Stimulated activated CD4-positive, alpha-beta T cell treated with anti-CD3 and anti-CD28 coated beads, TNF-alpha, amount 100 ng/mL, for 1 hour (primary cell): ENCODE measurements at places on chromosomes 11 and 22.

DNA sequence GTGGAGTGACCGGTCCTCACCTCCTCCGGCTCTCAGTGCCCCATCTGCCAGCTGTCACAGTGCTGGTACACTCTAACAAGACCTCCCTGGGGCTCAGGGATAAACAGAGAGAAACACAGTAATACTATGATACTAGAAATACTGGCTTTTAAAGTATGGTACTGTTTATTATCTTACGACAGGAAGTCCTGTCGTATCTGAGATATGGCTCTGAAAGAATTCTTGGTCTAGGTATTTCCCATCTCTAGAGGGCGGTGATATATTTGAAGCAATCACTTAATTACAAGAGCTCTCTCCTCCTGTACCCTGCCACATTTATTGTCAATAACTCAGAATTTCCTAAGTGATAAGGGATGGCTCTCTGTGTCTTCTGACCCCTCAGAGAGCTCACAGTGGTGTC is 119.1 kb downstream of the RRM1 start:
- DNase-seq = no peak

- peak; percentile 34 for DNase-seq
Observed at GRCh38 chr11:64331569-64332371, 8.2 kb upstream of the CCDC88B start.

DNA sequence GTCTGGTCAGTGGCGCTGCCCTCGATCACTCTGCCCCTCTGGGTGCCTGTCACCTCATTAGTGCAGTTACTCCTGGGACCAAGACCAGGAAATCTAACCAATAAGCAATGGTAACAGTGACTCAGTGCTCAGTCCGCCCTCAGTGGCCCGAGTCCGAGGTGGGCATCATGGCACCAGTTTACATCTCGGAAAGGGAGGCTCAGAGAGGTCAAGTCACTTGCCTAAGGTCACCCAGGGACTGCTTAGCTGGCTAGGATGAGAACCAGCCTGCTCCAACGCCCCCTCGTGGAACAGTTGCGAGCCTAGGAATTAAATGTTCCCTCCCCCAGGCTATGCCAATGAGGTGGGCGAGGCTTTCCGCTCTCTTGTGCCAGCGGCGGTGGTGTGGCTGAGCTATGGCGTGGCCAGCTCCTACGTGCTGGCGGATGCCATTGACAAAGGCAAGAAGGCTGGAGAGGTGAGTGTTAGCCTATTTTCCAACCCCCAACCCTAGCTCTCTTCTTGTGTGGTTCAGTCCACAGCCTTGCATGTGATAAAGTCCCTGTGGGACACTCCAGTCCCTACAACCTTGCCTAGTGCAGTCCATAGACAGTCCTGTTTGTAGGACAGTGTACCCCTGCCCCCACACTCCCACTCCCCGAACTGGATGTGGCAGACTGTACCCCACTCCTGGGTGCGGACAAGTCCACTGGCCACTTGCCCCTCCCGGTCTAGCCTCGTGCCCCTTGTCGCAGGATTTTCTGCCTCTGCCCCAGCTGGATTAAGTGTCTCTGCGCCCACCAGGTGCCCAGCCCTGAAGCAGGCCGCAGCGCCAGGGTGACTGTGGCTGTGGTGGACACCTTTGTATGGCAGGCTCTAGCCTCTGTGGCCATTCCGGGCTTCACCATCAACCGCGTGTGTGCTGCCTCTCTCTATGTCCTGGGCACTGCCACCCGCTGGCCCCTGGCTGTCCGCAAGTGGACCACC is 1.1 kb downstream of the MTFP1 start:
- DNase-seq = peak; percentile 62

DNA sequence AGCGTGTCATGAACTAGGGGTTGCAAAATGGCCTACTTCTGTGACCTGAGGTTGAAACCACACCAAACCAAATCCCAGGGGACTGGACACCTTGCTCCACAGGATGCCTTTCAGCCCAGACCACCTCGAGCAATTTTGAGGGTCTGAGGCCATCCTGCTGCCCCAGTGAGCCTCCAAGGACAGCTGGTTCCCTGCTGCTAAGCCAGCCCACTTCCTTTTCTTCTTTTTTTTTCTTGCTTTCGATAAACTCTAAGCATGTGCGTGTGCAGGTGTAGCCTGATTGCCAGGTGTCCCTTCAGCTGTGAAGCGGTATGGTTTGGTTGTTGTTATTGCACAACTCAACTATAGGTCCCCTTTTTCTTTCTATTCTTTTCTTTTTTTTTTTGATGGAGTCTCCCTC is 2.7 kb downstream of the CRYBB1 start:
- DNase-seq = no peak

GRCh38 chr11:93611836-93612677 is 49.4 kb upstream of the CEP295 start:
- DNase-seq = no peak

GRCh38 chr11:72069787-72070251 is 10.5 kb downstream of the NUMA1 start:
- no peak for DNase-seq

DNA sequence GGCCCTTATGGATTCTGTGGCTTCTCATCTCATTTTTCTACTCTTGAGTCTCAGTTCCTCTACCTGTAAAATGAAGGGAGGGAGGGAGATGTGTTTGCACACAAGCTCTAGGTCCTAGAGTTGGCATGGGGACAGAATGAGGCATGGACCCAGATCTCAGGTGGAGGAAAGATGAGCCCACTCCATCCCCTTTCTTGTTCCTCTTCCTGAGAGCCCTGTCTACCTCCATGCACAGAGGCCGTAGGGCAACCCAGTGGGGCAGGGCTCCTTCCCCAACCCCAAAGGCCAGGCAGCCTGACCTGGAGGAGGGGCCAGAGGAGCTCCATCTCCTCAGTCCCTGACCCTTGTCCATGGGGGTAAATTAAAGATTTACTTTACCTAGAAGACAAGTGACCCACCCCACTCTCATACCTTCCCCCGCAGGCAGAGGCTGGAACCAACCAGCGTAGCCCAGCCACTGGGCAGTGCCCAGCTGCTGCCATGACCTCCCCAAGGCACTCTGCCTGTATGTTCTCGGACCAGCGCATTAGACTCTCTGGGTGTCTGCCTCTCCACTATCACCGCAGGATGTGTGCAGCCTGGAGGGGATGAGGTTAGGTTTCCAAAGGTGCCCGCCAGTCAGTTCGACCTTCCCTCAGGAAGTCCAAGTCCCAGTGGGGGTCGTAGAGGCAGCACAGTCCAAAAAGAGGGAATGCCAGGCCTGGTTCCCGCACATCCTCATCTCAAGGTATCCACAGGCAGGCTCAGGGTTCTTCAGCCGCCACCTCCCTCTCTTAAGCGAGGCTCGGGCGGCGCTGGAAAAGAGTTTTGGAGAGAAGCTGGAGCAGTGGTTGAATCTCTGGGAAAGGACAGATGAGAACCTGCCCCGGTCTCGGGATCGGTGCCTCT is 3.0 kb downstream of the SMTN start:
- DNase-seq = no peak

GRCh38 chr22:29647954-29648737 is 44.7 kb downstream of the NF2 start:
- DNase-seq = no peak

GRCh38 chr22:49052023-49052538 is 775.6 kb downstream of the BRD1 start:
- peak; percentile 33 for DNase-seq

DNA sequence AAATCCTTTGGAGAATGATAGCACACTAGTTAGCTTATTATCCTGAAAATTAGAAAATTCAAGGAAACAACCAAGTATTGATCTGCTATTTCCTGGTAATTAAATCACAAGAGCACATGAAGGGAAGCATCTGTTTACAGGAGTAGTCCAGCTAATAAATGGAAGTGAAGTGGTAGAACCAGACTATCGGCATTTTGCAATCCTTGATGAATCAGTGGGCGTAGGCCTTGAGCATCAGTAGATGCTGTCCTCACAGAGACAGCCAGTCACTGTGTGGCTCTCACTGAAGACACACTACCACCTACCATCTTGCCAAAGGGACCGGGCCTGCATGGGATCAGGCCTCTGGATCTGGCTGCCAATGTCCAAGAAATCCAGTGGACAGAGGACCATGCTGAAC is 69.8 kb downstream of the FBLN1 start:
- no peak for DNase-seq

- no peak for DNase-seq
Observed at GRCh38 chr22:29834046-29834445, 4.0 kb downstream of the ASCC2 start.

DNA sequence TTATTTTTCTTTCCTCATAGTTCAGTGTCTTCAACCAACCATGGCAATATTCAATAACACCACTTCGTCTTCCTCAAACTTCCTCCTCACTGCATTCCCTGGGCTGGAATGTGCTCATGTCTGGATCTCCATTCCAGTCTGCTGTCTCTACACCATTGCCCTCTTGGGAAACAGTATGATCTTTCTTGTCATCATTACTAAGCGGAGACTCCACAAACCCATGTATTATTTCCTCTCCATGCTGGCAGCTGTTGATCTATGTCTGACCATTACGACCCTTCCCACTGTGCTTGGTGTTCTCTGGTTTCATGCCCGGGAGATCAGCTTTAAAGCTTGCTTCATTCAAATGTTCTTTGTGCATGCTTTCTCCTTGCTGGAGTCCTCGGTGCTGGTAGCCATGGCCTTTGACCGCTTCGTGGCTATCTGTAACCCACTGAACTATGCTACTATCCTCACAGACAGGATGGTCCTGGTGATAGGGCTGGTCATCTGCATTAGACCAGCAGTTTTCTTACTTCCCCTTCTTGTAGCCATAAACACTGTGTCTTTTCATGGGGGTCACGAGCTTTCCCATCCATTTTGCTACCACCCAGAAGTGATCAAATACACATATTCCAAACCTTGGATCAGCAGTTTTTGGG is at the start of gene OR51T1:
TSS of gene OR51T1 (plus strand) at position 41 of the 641 bp plus-strand sequence. CDS start at position 41, 0 bp downstream.
- no peak for DNase-seq

GRCh38 chr22:20574920-20575353 is 67.5 kb downstream of the MED15 start:
- DNase-seq = no peak

GRCh38 chr22:35746248-35746647 is 28.6 kb downstream of the APOL5 start:
- DNase-seq = no peak

DNA sequence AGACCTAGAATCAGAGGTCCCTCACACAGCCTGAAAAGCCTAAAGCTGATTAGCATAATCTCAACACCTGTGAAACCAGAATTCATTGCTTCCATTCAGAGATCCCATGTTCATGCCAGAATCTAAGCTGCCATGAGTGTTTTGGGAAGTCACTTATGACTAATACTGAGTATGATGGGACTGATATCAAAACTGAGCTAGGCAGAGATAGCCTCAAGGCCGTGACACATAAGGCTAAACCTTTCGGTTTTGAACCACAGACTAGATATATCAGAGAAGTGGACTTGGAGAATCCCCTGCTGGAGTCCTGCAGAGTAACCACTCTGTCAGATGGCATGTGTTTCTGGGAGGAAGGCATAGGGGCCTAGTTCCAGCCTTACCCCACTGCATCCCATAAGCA is 23.1 kb upstream of the GLYATL2 start:
- DNase-seq = no peak

DNA sequence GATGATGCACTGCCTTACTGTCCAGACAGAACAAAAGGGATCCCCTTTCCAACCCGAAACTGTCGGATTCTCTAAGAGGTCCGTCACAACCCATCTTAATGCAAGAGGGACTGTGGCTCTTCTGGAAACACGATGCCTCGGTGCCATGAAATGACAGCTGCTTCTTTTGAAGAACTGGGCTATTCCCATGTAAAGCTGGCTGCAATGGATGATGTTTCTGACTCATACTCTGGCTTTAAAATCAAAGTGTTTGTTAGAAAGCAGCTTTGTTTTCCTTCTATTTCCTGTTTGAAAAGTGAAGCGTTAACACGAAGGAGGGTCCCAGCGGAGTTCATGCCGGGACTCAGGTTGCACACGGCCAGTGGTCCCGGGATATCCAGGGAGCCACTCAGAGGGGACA is 3.1 kb downstream of the TP53AIP1 start:
- no peak for DNase-seq

GRCh38 chr11:128732471-128733277 is 38.8 kb downstream of the FLI1 start:
- no peak for DNase-seq

DNA sequence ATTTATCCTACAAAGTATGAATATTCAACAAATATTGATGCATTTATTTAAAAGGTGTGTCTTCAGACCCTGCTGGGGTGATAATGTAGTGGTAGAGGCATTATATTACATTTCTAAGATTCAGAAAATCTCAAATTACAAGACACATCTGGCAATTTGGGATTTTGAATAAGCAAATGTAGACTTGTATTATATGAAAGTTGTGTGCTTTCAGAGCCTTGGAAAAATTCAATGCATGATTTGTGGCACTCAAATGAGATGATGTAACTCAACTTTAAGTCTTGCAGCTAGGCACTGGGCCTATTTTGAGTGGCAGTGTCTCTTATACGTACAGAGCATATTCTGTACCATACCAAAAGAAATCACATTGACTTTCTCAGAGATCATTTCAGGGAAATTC is 214.4 kb downstream of the ETS1 start:
- no peak for DNase-seq

DNA sequence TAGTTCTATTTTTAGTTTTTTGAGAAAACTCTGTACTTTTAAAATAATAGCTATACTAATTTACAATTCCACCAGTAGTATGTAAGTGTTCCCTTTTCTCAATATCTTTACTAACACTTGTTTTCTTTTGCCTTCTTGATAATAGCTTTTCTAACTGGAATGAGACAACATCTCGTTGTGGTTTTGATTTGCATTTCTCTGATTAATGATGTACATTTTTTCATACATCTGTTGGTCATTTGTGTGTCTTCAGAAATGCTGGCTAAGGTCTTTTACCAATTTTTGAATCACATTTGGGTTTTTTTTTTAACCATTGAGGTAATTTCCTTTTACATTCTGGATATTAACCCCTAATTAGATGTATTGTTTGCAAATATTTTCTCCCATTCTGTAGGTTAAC is 258.9 kb downstream of the DYNC2H1 start:
- no peak for DNase-seq

GRCh38 chr11:57630171-57630570 is 19.5 kb downstream of the YPEL4 start:
- no peak for DNase-seq

GRCh38 chr22:22037229-22037628 is 54.6 kb upstream of the TOP3B start:
- no peak for DNase-seq

- DNase-seq = no peak
Observed at GRCh38 chr22:42863349-42863961, 6.4 kb upstream of the ARFGAP3 start.

DNA sequence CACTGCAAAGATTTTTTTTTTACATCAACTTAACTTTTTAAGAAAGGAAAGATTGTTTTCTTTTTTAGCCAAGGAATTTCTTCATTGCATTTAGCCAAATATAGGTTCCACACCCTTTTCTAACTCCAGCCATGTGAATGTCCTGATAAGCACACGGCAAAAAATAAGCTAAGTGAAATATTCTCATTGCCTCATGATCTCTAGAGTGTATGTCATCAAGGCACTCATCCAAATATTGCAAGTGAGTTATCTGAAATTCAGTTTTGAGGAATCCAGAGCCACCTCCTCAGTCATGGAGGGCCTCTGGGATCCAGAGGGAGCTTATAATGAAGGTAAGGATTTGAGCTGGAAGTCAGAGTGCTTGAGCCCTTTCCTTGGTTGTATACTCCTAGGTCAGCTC is 80.0 kb downstream of the BLID start:
- no peak for DNase-seq

GRCh38 chr11:114044042-114044871 is 15.3 kb upstream of the ZBTB16 start:
- DNase-seq = no peak

- no peak for DNase-seq
Observed at GRCh38 chr11:28636033-28636432, 527.8 kb downstream of the METTL15 start.

- no peak for DNase-seq
Observed at GRCh38 chr11:22521226-22521625, 104.4 kb downstream of the FANCF start.

- no peak for DNase-seq
Observed at GRCh38 chr11:117664897-117665296, 132.1 kb downstream of the DSCAML1 start.
